ENCODE measurements at places on chromosomes 12 and 14.

DNA sequence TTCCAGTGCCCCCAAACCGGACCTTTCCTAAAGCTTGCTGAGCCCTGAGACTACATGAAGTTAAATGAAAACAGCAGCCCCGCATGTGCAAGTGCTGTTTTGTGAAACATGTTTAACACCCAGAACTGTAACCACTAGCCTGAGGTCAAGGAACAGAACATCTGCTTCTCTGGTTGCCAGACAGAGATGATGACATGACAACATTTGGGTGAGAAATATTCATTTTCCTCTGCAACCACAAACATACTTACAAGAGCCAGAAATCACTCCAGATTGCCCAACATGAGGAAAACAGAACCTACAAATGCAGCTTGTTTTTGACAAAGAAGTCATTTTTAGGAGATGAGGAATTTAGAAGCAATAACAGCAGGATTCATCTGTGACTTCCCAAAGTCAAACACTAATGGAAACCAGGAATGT, 110.4 kb downstream of the BCAT1 start:
- DNase-seq, result no peak

GRCh38 chr12:18753481-18754123, 15.7 kb downstream of the CAPZA3 start:
- DNase-seq, result no peak

GRCh38 chr14:66507181-66507721, 696 bp upstream of the GPHN start:
- no peak for DNase-seq

GRCh38 chr12:49665384-49665783, 41.8 kb downstream of the FMNL3 start:
- no peak for DNase-seq

DNA sequence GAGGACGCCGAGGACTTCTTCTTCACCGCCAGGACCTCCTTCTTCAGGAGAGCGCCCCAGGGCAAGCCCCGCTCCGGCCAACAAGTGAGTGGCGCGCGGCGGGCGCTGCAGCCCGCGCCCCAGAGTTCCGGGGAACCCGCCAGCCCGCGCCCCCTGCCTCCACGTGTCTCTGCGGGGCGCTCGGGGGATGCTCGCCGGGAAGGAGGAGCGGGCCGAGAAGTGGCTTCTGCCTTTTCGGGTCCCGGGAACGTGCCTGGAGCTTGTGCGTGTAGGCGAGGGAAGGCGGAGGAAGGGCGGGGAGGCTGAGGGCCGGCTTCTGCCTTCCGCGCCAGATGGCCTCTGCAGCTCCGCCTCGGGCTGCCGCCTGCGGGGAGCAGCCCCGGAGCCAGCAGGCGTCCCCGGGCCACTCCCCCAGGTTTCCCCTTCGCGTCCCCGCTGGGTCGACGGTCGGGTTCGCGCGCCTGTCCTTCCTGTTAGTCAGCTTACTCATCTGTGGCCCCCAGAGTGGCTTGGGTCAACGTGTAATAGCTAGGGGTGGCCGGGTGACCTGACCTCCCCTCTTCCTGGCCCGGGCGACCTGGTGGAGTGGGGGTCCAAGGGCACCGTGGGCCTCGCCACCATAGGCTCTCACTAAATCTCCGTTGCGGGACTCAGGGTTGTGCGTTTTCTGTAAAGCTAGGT, 505 bp downstream of the RASSF3 start:
- peak; percentile 15 for DNase-seq

DNA sequence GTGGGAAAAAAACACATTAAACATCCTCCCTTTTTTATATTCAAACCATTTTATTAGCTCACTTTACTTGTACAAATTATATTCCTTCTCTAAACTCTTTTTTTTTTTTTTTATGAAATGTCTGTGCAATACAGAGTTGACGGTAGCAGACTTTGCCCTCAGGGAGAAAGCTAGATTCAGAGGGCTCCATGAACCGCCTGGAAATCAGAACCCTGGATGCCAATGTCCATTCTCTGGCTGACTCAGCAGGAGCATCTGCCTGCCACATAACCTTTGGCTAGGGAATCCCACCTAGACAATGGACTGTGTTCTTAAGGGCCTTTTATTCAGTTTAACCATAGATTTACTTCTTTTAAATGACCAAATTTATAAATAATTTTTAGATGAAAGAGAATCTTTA, 467.0 kb downstream of the MDGA2 start:
- DNase-seq, result no peak

GRCh38 chr14:49593016-49593415, 5.7 kb upstream of the LRR1 start:
- DNase-seq, result no peak

- DNase-seq, result no peak
Observed at GRCh38 chr12:62434494-62435302, 31.9 kb upstream of the MON2 start.

- DNase-seq, result no peak
Observed at GRCh38 chr12:31007153-31007495, 66.5 kb upstream of the DDX11 start.

- DNase-seq, result no peak
Observed at GRCh38 chr14:55545779-55546178, 34.2 kb upstream of the KTN1 start.

DNA sequence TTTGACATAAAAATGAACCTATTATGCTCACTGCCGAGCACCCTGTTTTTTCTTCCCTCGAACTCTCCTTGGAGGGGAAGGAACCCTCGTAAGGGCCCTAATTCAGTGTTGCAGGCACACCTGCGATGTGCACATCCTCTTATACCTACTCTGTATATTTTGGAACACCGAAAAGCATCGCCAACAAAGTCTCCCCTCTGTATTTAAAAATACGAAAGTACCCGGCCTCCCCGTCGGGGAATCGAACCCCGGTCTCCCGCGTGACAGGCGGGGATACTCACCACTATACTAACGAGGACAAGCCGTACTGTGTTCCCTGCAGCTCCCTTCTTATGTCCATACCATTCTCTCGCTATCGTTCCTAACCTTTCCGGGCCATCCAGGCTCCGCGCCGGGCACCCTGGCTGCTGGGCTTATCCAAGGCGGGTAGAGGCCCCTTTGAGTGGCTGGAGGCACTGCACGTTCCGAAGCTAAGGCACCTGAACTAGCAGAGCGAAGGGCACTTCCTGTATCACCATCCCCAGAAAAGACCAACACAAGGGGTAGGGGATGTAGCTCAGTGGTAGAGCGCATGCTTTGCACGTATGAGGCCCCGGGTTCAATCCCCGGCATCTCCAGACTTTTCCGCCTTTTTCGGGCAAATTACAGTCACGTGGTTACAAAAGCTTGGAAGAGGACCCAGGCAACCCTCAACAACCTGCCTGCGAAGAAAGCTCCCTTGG, 25.1 kb upstream of the UBC start:
- DNase-seq, result no peak

GRCh38 chr14:71733210-71733883, 198.9 kb upstream of the RGS6 start:
- DNase-seq, result no peak

- no peak for DNase-seq
Observed at GRCh38 chr12:45648070-45648469, 81.4 kb upstream of the ARID2 start.

DNA sequence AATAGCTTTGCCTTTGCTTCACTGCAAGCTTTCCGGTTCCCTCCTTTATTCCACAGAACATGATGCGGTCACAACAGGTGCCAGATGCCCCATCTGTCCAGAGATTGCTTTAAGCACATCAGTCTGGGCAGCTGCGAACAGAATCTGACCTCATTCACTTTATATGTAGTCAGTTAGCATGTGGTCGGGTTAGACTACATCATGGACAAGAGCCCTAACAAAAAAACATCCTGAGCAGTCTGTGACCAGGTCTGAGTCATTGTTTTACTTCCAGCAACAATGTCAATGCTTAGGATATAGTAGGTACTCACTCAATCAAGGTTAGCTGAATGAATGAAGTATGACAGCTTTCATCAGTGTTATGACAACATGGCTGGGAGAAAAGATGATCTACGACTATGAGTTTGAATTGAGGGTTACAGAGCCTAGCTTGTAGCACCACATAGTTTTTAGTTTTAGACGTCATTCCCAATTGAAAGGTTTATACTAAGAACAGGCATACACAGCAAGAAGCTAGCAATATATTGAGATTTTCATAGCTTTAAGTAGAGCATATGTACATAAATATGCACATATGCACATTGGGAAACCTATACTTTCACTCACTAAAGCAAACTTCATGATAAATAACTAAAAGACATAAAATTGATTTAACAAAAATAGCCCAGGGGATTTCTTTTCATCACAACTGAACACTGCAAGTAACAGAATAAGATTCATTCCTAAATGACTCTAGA, 64.2 kb upstream of the TMCC3 start:
- no peak for DNase-seq

DNA sequence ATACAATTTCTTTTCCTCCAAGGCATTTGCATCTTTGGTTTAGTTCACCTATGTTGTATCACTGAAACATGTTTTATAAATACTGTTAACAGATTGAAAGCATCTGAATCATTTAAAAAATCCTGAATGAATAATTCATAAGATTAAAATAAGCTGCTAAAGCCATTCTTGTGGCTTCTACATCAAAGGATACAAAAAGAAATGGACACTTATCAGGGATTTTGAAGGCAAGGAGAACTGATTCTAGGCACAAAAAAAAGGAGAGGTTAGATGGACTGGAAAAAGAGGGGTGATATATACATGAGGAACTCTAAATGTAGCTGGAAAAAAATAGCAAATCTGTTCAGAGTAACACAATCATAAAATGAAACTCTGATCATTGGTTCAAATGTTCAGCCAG, 5.8 kb upstream of the OVCH1 start:
- no peak for DNase-seq

DNA sequence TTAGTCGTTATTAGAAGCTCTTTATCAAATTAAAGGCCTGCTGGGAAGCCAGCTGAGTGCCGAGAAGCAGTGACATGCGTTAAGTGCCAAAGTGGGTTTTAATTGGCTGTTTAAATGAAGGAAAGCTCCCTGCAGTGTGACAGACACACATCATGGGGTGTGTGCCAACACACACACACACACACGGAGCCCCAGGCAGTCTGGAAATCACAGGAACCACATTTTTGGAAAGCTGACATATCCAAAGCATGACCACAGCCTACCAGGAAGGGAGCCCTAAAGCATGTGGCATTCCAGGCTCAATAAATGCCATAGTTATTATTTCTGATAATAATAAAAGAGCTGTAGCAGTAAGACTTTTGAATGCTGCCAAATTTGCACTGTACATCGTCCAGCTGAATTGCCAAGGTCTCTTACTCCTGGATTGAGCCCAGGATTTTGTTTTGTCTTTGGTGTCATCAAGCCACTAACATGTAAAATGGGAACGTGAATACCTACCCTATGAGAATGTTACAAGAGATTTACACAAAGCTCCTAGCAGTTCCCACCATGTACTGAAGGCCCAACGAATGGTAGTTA, 135.1 kb downstream of the TMEM30B start:
- no peak for DNase-seq

DNA sequence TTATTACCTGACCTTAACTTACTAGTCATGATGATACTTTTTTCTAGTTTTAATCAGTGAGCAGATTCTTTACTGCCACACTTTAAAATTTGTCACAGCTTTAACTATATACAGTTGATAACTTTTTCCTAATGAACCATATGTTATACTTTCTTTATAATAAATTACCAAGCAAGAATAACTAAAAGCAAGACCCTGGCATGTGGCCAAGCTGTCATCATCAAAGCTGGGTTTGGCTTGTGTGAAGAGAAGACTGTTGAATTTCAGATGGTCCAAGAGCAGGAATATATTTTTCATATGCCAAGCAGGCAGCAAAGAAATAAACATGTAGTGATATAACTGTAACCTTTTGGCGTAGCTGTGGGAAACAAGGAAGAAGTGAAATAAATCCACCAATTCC, 93.5 kb downstream of the PUS7L start:
- DNase-seq, result no peak

GRCh38 chr14:105589161-105589925, 63.0 kb downstream of the TMEM121 start:
- no peak for DNase-seq

- DNase-seq, result no peak
Observed at GRCh38 chr12:82325540-82326336, 32.4 kb downstream of the CCDC59 start.

GRCh38 chr14:79515158-79515557, 696.1 kb downstream of the DIO2 start:
- no peak for DNase-seq

- DNase-seq, result no peak
Observed at GRCh38 chr14:94373708-94374107, 14.7 kb downstream of the SERPINA1 start.

DNA sequence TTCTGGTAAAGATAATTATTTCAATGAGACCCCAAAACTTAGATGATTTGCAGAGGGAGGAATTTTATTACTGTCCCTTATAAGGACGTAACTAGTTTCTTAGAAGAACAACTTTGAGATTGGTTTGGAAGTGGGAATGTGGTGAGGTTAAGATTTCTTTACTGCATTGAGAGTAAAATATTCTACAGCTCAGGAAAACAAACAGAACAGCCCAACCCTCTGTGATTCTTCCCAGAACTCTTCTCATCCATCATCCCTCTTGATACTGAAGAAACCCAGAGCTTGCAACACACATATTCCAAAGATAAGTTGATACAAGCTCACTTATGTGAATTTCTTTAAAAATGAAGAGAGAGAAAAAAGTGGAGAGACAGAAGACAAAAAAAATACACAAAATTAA, 234.2 kb downstream of the CRADD start:
- no peak for DNase-seq

GRCh38 chr12:53061404-53062010, 11.6 kb downstream of the TNS2 start:
- no peak for DNase-seq

- DNase-seq, result no peak
Observed at GRCh38 chr14:59358102-59358501, 107.1 kb downstream of the GPR135 start.

DNA sequence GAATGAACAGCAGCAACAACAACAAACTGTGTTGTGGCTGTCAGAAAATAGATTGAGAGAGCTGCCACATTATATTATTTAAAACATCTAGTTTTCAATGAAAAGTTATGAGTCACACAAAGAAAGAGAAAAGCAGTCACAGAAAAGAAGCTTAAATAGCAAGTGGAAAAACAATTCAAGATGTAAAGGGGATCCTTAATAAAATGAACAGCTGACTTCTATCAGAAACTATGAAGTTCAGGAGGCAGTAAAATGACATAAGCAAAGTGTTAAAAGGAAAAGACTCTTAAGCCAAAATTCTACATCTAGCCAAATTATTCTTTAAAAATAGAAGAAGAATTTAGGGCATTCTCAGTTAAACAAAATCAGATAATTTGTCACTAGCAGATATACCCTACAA, 5.6 kb downstream of the CLEC14A start:
- no peak for DNase-seq

GRCh38 chr14:96178461-96179321, 25.9 kb upstream of the BDKRB2 start:
- no peak for DNase-seq
